ENCODE measurements at places on chromosomes 6 and 20. TPM values are rescaled to one million over a fixed set of nuclear protein-coding genes. Genes with fewer than 3 reads are reported as not detected.
A peak's percentile ranks its signal among the peaks of the same experiment; 100 is the strongest.

PAK5 gene
- 0.27 TPM for polyA plus RNA-seq

SHLD1 gene
- 14.9 TPM for polyA plus RNA-seq

SLC22A16 gene
- 0.16 TPM for polyA plus RNA-seq

C6orf118 gene
- polyA plus RNA-seq: not detected

THBS2 gene
- 7.9 TPM for polyA plus RNA-seq

L3MBTL1 gene
- 2.5 TPM for polyA plus RNA-seq

GPR6 gene
- 0.04 TPM for polyA plus RNA-seq

AIF1 gene
- polyA plus RNA-seq: 55.5 TPM

DNA sequence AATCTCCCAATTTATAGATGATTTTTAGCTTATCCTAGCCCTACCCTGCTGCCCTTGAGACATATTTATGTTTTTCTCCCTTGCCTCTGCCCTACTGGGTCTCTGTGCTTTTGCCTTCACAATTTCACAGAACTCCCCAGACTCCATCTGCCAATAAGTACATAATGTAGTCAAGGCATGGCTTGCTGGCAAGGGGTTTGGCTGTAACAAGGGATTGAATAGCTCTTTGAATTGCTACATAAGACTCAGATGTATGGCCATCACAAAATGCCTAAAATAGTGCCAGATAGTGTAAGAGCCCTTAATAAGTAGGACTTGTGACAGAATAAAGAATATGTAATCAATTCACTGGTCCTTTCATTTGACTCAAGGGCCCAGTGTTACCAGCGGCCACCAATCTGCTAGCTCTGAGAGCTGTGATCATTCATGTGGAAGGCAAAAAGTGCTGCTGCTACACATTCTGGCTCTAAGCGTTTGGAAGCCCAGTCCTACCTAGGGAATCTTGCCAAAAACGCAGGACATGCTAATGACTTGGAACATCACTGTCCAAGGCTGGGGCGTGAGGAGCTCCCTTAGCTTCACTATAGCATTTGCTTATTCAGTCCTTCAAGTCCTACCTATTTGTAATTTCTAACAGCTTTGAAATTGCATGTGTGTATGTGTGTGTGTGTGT is 20.5 kb downstream of the CLVS2 start:
- no peaks in the 10 kb centered on the region for H3K4me1 ChIP-seq
- no peak overlapping the region for H3K4me3 ChIP-seq
- H3K36me3 ChIP-seq: no peaks in the 10 kb centered on the region
- no peaks in the 10 kb centered on the region for H3K27me3 ChIP-seq
- H3K27ac ChIP-seq: no peak overlapping the region

DNA sequence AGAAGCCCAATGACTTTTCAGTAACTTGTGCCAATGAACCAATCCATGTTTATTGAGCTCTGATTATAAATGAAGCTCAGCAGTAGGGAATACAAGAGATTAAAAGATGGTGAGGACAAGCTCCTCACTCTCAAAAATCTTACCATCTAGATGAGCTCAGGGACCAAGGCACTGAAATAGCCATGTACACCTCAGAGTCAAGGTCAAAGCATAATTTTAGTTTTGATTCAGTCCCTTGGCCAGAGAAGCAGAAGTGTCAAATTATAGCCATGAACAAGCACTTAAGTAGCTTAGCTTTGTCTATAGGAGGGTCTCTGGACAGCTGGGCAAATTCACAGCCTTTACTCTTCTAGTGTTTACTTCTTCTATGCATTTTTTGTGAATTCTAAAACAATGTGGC is 131.0 kb upstream of the DTNBP1 start:
- no peak overlapping the region for H3K27ac ChIP-seq
- H3K4me1 ChIP-seq: no peaks in the 10 kb centered on the region
- no peaks in the 10 kb centered on the region for H3K36me3 ChIP-seq
- no peak for DNase-seq

GRCh38 chr6:138105880-138106664 is 1.1 kb downstream of the PERP start:
- no peaks in the 10 kb centered on the region for H3K27me3 ChIP-seq
- DNase-seq: peak; percentile 79
- H3K36me3 ChIP-seq: no peaks in the 10 kb centered on the region

DNA sequence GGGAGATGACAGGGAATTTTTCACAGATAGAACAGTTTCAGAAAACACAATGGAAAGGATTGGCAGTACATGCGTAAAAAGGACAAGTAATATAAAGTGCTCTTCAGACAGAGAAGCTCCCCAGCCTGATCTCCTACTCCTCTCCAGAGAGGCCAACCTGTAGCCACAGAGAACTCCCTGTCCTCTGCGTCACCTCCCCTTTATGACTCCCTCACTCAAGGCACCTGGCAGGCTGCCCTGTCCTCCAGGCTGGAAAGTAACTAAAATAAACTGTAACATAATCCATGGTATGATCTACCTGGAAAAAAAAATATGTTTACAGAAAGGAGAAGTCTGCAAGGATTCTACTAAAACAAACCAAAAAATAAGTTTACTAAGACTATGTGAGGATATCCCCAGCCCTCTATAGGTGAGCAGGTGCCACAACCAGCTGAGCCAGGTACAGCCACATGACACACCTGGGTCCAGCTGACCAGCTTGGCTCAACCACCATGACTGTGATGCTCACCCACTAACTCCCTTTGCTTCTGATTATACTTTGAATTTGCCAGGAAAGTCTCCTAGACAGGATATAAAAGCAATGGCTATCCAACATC is 29.2 kb downstream of the MBOAT1 start:
- peak; percentile 94 for DNase-seq
- no peak overlapping the region for H3K4me3 ChIP-seq
- peak overlapping the region; percentile 45 for H3K27ac ChIP-seq

DNA sequence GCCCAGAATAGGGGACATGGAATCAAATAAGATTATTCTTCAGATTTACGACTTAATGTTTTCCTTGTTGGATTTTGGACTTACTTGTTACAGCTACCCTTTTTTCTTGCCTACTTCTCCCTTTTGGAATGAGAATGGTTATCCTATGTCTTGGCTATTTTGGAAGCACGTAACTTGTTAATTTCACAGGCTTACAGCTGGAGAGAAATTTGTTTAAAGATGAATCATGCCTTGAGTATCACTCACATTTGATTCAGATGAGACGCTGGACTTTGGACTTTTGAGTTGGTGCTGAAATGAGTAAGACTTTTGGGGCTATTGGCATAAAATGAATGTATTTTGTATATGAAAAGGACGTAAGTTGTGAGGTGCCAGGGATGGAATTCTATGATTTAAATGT is 83.3 kb downstream of the SMPDL3A start:
- no peaks in the 10 kb centered on the region for H3K36me3 ChIP-seq
- H3K27me3 ChIP-seq: no peaks in the 10 kb centered on the region
- no peak overlapping the region for H3K4me3 ChIP-seq

- no peak for DNase-seq
- peaks cover 51% of the 10 kb centered on the region for H3K4me1 ChIP-seq
- no peaks in the 10 kb centered on the region for H3K36me3 ChIP-seq
- H3K27me3 ChIP-seq: no peaks in the 10 kb centered on the region
- H3K4me3 ChIP-seq: no peak overlapping the region
These were observed 20.1 kb downstream of the B4GALT5 start for GRCh38 chr20:49693435-49694171.

DNA sequence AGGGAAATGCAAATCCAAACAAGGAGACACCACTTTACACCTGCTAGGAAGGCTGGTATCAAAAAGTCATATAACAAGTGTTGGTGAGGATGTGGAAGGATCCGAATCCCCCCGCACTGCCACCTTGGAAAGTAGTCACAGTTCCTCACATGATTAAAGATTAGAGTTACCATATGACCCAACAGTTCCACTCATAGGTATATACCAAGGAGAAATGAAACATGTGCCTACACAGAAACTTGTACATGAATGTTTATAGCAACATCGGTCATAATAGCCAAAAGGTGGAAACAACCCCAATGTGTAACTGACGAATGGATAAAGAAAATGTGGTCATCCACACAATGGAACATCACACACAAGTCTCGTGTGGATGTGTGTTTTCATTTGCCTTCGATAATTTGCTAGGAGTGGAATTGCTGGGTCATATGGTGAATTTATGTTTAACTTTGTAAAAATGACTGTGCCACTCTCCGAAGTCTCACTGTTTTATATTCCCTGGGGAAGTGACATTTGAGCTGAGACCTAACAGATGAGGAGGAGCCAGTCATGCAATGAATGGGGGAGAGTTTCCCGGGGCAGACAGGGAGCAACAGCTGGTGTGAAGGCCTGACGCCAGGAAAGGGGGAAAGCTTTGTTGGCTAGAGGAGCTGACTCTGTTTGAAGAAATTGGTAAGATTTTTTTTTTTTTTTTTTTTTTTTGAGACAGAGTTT is 125.9 kb upstream of the MLN start:
- H3K27ac ChIP-seq: no peak overlapping the region
- H3K27me3 ChIP-seq: no peaks in the 10 kb centered on the region
- no peaks in the 10 kb centered on the region for H3K36me3 ChIP-seq
- H3K4me3 ChIP-seq: no peak overlapping the region

- H3K27me3 ChIP-seq: no peaks in the 10 kb centered on the region
- H3K4me3 ChIP-seq: no peak overlapping the region
- DNase-seq: peak; percentile 57
- H3K27ac ChIP-seq: no peak overlapping the region
- H3K4me1 ChIP-seq: no peaks in the 10 kb centered on the region
These were observed 7.8 kb downstream of the UBE3D start for GRCh38 chr6:83057705-83058321.

GRCh38 chr6:145067430-145067829 is 667.9 kb downstream of the EPM2A start:
- no peak overlapping the region for H3K4me3 ChIP-seq
- no peak overlapping the region for H3K27ac ChIP-seq
- DNase-seq: no peak
- H3K36me3 ChIP-seq: no peaks in the 10 kb centered on the region

DNA sequence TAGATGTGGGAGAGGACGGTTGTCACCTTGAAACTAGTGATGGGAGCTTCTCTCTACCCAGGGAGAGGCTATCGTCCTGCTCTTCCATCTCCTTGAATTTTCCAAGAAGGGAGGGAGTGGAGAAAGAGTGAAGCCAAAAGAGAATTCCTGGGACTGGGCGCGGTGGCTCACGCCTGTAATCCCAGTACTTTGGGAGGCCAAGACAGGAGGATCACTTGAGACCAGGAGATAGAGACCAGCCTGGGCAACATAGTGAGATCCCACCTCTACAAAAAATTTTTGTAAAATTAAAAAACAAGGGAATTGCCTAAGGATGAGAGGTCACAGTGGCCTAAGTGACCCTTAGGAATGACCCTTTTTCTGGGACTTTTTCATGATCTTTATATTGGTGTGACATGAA is 8.8 kb downstream of the MYH7B start:
- H3K36me3 ChIP-seq: no peaks in the 10 kb centered on the region
- no peak overlapping the region for H3K27ac ChIP-seq
- no peak for DNase-seq
- no peaks in the 10 kb centered on the region for H3K27me3 ChIP-seq

- H3K4me3 ChIP-seq: peak overlapping the region; percentile 87
- no peaks in the 10 kb centered on the region for H3K36me3 ChIP-seq
- H3K4me1 ChIP-seq: peaks cover 5% of the 10 kb centered on the region
- H3K27me3 ChIP-seq: no peaks in the 10 kb centered on the region
- DNase-seq: peak; percentile 37
These were observed 1.2 kb upstream of the HMGA1 start for GRCh38 chr6:34235307-34236130.

- H3K27ac ChIP-seq: no peak overlapping the region
- no peaks in the 10 kb centered on the region for H3K27me3 ChIP-seq
- peaks cover 6% of the 10 kb centered on the region for H3K4me1 ChIP-seq
- DNase-seq: no peak
- H3K4me3 ChIP-seq: no peak overlapping the region
- H3K36me3 ChIP-seq: no peaks in the 10 kb centered on the region
These were observed 26.5 kb downstream of the PTPRK start for GRCh38 chr6:128493877-128494276.
